Vagina (tissue), 2 donors: ENCODE measurements at places on chromosomes 4 and X.

DNA sequence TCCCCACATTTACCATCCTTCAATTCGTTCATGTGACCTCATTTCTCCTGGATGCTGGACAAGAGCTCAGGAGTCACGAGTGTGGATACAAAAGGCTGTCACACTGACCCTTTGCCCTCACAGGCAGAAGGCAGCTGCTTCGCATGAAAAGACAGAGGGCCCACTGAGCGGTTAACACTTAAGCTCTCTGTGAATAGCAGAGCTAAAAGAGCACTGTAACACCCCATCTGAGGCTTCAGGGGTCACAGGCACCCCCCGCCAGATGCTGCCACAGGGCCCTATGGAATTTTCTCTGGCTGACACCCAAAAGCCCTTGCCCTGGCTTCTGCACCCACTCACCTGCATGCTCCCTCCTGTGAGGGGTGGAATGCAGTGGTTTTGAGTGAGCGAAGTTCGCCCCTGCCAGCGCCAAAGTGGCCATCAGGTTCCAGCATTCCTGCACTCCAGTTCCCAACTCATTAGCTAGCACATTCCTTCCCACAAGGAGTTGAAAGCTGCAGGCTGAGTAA, 360.9 kb downstream of the PPP3CA start:
- no peak for DNase-seq

DNA sequence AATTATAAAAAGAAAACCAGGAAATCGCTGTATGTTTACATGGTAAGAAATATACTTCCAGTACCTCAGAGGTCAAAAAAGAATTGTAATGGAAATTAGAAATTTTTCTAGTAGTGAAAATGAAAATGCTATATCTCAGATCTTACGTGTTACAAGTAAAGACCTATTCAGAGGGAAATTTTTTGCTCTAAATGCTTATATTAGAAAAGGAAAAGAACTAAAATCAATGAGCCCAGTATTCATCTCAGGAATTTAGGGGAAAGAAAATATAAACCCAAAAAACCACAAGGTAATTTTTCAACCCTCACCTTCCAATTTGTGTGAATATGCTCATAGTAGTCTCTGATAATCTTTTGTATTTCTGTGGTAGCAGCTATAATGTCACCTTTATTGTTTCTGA, 145.6 kb downstream of the RAP1GDS1 start:
- no peak for DNase-seq

- DNase-seq = no peak
Observed at GRCh38 chrX:108020631-108021030, 24.2 kb upstream of the VSIG1 start.

DNA sequence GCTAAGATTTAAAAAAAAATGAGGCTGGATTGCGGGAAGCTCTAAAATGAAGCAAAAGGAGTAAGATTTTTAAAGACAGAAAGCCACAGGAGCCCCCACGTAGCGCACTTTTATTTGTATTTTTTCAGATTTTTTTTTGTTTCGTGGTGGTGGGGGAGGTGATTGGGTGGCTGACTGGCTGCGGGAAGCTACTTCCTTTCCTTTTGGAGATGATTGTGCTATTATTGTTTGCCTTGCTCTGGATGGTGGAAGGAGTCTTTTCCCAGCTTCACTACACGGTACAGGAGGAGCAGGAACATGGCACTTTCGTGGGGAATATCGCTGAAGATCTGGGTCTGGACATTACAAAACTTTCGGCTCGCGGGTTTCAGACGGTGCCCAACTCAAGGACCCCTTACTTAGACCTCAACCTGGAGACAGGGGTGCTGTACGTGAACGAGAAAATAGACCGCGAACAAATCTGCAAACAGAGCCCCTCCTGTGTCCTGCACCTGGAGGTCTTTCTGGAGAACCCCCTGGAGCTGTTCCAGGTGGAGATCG, 908 bp downstream of the PCDH10 start:
- no peak for DNase-seq

DNA sequence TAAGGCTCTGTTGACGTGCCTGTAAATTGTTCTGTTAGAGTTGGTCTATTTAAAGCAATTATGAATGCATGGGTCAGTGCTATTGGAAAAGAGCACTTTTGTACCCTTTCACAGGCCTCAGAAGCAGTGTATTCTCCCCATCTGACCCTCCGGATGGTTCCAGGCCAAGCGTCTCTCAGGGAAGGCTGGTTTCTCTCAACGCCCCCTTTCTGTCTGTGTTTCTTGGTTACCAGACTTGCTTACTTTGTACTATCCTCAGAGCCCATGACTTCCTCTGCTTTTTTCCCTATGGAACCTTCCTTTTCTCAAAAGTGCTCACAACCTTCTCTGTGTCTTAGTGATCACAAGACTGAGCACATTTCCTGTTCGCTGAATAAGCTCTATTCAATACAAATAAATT, 559.3 kb upstream of the ZFP42 start:
- DNase-seq = no peak

GRCh38 chr4:47624031-47624441, 139.0 kb downstream of the ATP10D start:
- DNase-seq = no peak

DNA sequence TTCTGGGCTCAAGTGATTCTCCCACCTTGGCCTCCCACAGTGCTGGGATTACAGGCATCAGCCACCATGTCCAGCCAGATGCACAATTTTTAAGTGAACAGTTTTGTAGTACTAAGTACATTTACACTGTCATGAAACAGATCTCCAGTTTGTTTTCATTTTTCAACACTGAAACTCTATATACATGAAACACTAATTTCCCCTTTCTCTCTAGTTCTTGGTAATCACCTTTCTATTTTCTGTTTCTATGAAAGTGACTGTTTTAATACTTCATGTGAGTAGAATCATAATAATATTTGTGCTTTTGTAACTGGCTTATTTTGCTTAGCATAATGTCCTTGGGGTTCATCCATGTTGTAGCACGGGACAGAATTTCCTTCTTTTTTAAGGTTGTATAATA, 237.4 kb downstream of the CAMK2D start:
- DNase-seq = no peak

DNA sequence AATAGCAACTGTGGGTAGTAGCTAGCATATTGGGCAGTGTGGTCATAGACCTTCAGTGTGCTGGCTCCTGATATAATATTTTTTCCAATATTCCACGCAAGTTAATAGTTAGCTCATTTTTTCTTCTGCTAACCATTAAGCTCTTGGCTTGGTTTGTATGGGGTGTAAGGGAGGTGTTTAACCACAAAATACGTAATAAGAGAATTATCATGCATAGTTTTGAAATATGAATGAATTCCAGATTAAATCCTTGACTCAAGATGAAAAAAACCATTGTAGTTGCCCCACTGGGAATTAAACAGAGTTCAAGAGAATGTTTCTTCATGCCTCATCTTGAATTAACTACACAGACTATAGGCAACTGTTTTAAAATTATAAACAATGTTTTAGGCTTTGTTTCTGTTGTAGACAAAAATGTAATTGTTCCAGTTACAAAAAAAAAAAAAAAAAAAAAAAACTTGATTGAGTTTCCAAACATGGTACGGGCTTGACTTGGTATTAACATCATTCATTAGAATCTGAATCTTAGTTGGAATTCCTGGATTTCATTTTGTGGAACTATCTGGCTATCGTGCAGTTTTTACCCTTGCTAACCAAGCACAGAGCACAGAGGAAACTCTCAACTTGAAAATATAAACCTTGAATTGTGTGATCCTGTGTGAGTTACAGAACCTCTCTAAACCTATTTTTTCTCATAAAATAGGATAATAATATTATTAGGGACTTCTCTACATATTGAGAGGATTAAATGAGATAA, 28.4 kb downstream of the CXCL1 start:
- DNase-seq = no peak

DNA sequence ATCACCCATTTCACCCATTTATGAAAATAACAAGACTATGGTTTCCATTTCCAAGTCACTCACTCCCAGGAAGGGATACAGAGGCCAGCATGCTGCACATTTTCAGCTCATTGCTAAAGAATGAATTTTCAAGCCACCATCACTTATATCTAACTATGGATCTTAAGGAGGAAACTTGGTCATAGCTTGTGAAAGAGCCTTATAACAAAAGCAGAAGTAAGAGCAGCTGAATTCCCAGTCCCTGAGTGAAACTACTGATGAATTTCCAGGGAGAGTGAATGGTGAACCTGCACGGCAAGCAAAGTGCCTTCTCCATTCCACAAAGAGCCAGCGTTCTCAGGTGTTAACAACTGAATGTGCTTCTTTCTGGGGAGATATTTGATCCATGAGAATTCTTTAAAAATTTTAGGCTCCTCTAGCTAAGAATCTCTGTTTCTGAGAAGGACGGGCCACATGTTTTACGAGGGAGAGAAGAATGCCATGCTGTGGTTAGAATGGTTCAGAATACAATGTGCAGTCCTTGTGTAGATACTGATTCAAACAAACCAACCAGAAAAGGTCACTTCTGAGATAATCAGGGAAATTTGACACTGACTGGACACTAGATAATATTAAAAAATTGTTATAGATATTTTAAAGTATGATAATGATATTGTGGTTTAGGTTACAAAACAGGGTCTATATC, 24.0 kb downstream of the BTC start:
- no peak for DNase-seq

GRCh38 chr4:116664198-116664597, 421.2 kb downstream of the TRAM1L1 start:
- DNase-seq = no peak
